ENCODE measurements at places on chromosomes 7 and 10. TPM values are rescaled to one million over a fixed set of nuclear protein-coding genes. Genes with fewer than 3 reads are reported as not detected.

DNA sequence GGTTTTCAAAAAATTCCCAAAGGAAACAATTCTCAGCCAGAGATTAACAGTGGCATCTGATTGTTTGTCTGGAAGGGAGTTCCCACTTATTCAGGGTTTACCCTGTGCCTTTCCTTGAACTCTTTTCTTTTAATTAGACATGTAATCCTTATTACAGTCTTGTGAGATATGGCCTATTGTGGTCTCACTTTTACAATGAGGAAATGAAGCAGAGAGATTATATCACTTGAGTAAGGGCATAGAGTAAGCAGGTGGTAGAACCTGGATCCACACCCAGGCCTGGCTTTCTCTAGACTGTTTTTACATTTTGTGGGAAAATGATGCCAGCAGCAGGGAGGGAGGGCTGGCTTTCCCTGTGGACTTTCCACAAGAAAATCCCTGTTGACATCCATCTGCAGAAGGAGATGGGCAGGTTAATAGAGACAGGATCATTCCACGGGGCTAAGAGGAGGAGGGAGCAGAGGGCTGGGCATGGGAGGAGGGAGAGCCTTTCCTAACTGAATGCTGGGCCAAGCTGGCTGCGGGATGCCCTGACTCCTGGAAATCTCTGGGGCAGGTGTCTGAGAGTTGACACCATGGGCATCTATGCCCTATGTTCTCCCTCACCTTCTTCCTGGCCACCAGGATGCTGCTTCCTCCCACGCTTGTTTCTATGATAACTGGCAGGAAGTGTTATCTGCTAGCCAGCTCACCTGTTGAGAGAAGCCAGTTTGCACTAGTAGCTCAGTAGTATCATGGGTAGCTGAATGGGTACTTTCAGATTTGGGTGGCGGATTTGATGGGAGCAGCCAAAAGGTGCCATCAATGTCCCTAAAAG lies 28.7 kb upstream of the ARHGAP22 start:
- DNase-seq: no peak

The MSMB gene
- total RNA-seq: 5.3 TPM

GRCh38 chr7:26390016-26390415 lies 98.4 kb downstream of the SNX10 start:
- DNase-seq: no peak

- DNase-seq: no peak
Observed at GRCh38 chr7:44572771-44573170, 937 bp downstream of the DDX56 start.

DNA sequence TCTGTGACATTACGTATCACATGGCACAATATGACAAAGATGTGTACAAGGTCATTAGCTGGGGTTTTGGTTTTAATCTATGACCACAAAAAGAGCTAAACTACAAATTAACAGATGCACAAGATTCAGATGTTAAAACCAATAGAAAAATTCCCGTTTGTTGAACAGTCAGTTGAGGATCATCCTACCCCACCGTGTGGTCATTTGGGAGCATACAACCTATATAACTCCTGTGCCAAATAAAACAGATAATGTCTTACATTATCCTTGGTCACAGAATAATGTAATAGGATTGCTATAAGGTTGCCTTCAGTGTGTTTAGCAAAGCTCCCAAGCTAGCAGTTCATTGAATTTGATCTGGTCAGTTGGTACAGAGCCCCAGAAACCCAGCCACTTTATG lies 28.2 kb downstream of the ASNS start:
- no peak for DNase-seq

The NDUFB8 gene
- total RNA-seq: 119 TPM

- DNase-seq: no peak
Observed at GRCh38 chr10:22339761-22340328, 5.5 kb upstream of the SPAG6 start.

The STRIP2 gene
- 1.3 TPM for total RNA-seq

DNA sequence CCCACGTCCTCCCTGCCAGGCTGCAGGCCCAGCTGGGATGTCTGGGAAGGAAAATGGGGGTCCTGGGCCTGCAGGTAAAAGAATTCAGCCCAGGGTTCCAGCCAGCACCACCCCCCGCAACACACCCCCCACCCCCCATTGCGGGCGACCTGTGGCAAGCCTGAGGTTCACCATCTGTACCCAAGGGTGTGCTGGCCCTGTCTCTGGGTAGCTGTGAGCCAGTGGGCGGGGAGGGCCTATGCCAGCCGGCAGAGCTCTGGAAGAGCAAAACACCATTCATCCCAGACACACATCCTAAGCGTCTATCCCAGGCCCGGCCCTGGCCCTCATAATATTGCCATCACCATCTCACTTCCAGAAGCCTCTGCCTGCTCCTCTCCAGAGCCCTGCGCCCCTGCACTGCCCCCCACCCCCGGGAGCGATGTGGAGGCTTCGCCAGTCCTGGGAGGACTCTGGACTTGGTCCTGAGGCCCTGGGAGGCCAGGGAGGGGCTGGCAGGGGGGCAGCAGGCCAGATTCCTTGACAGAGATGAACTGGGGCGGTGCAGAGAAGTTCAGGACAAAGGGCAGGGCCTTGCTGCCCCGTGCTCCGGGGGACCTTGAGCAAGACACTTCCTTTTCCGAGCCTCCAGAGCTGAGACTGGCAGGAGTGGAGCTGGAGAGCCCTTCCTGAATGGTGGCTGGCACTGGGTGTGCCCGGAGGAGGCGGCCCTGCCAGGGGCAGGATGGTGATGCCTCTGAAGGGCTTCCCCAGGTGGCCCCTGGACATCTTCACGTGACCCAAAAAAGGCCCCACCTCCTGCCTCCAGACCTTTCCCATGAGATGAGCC lies 8.7 kb upstream of the TTYH3 start:
- DNase-seq: peak; percentile 77

The CYP51A1 gene
- 129 TPM for total RNA-seq

- DNase-seq: no peak
Observed at GRCh38 chr7:140031364-140031763, 31.4 kb downstream of the PARP12 start.

GRCh38 chr10:34504534-34504933 lies 310.6 kb downstream of the PARD3 start:
- DNase-seq: no peak
